ENCODE measurements at places on chromosomes 1 and 21.

- DNase-seq, result no peak
Measured at GRCh38 chr1:221801773-221802516, 60.1 kb upstream of the DUSP10 start.

DNA sequence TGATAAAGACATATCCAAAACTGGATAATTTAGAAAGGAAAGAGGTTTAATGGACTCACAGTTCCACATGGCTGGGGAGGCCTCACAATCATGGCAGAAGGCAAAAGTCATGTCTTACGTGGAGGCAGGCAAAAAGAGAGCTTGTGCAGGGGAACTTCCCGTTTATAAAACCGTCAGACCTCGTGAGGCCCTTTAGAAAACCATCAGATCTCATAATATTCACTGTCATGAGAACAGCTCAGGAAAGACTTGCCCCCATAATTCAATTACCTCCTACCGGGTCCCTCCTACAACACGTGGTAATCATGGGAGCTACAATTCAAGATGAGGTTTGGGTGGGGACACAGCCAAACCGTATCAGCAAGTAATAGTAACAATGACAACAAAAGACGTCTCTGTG is 88.2 kb upstream of the SLC25A33 start:
- DNase-seq, result no peak

GRCh38 chr1:201457508-201457960 is 11.5 kb downstream of the PHLDA3 start:
- no peak for DNase-seq

GRCh38 chr1:212269306-212269705 is 15.9 kb upstream of the PPP2R5A start:
- DNase-seq, result no peak

- no peak for DNase-seq
Measured at GRCh38 chr1:246454655-246455054, 52.4 kb downstream of the SMYD3 start.

DNA sequence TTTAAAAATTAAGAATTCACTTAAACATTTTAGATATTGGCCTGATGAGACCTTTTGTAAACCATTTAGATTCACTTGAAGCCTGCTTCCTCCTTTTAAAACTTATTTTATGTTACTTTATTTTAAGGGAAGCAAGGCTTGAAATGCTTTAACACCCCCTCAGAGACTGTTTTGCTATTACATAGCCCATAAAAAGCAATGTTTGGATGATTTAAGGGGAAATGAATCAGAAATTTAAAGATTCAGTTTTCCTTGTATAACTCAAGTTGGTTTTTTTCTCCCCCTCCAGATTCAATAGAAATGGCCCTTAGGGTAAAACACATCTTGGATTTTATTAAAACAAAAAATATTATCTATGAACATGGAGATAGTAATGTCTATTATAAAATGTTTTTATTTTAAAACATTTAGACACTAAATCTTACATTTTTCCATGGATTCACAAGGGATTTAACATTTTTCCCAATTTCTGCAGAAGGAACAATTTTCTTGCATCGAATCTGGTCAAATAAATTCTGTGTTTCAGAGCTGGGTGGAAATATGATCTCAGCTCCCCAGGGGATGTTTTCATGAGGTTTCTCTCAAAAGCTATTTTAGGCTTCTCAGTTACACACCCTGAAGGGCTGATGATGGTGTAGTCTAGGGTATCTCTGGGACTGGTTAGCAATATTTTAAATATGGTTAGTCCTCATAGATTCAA is 69.3 kb upstream of the WARS2 start:
- DNase-seq, result no peak

DNA sequence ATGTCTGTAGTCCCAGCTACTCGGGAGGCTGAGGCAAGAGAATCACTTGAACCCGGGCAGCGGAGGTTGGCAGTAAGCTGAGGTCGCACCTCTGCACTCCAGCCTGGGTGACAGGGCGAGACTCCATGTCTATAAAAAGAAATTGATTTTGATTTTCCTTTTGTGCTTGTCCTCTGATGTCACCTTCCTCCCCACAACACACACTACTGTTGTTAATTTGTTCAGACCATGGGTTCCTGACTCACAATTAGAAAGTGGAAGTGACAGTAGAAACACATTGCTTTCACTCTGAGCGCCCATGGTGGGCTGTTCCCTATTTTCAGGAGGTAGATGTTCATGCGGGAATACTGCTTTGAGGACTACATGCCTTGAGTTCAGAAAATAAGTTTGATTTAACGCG is 165.5 kb upstream of the KCNJ6 start:
- no peak for DNase-seq

GRCh38 chr1:5594056-5594956 is 397.9 kb downstream of the NPHP4 start:
- DNase-seq, result no peak

DNA sequence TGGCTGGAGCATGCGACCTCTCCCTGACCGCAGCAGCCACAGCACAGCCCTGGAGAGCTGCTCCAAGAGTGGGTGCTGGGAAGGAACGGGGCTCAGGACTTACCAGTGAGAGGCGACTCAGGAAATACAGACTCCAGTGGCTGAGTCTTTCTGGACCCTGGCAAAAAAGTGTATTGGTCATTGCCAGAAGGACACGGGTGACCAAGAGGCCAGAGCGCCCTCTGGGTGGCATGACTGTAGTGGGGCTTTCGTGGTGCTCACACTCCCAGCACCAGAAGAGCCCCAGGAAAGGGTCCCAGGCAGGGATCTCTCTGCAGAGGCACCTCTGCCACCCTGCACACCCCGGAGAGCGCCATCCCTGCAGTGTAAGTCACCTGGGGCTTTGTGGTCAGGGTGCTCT is 8.9 kb upstream of the PRDM16 start:
- DNase-seq, result no peak

GRCh38 chr1:23651069-23651808 is 40.4 kb upstream of the RPL11 start:
- DNase-seq, result no peak

DNA sequence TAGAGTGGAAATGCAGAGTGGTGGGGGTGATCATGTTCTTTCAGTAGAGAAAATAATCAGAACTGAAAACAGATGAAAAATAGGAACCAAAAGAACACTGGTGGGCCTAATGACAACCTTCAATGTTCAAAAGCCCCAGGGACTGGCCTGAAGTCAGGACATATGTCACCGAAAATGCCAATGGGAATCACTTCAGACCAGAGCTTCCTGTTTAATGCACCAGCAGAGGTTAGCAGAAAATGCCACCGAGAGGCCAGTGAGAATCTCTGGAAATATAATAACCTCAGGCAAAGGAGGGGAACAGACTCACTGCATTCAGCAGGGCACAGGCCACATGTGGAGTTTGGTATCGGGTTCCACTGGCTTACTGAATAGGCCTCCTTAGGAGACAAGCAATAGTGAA is 15.9 kb upstream of the CD58 start:
- DNase-seq, result no peak

DNA sequence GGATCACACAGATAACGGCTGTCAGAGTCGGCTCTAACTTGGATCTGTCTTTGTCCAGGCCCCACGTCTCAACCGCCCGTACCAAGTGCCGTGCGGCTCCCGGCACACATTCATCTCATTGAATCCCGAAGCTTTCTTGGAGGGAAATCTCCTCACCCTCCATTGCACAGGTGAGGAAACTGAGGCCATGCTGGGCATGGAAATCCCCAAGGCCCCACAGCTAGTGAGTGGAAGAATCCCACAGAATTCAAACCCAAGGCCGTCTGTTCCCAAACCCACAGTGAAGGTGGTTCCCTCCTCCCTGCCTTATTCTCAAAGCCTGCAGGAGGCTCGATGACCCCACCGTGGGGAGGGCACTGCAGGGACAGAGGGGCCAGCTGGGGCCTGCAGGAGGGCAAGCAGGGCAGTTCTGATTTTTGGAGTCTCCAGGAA is 437.9 kb downstream of the MATN1 start:
- no peak for DNase-seq

DNA sequence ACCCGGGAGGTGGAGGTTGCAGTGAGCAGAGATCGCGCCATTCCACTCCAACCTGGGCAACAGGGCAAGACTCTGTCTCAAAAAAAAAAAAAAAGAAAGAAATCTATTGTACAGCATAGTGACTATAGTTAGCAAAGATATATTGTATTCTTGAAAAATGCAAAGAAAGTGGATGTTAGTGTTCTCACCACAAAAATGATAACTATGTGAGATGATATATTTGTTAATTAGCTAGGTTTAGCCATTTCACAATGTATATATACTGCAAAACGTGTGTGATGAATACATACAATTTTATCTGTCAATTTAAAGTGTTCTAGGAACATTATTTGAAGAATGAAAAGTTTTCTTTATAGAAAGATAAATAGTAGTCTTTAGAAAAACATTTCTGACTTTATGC is 179.9 kb downstream of the AK5 start:
- no peak for DNase-seq

DNA sequence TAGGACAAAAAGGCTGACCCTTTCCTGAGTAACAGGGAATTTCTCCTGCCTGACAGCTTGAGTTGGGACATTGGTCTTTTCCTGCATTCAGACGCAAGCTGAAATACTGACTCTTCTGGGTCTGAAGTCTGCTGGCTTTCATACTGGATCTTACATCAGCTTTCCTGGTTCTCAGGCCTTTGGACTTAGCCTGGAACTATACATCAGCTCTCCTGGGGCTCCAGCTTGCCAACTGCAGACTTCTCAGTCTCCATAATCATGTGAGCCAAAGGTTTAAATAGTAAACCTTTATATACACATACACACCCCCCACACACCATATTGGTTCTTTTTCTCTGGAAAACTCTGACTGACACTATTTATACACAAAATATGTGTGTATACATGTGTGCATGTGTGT is 59.0 kb upstream of the KCND3 start:
- DNase-seq, result no peak

DNA sequence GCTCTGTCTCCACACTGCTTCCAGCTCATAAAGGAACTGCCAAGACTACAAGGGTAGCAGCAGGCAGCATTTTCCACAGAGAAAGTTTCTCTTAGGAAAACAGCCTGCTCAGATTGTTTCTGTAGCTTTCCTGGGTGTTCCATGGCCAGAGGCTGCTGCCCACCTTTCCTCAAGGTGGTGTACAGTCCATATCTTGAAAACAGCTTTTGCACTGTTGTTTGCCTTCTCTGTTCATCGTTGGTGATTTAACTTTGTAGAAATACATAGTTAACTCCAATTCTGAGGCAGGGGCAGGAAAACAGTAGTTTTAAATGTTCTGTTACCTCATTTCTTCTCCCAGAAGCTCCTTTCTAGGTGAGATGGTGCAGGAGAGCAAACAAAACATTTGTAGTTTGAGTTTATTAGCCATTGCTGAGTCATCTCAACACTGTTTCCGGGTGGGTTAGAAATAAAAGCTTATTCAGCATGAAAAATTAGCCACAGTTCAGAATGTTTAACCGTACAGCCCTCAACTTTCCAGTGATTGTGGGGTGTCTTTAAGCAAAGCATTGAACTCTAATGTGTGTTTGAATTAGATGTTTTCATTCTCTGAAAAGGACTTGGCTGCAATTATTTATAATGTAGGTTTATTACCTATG is 41.7 kb downstream of the DIP2A start:
- no peak for DNase-seq

- no peak for DNase-seq
Measured at GRCh38 chr1:201653233-201653632, 114.3 kb downstream of the NAV1 start.

- DNase-seq, result no peak
Measured at GRCh38 chr1:6460301-6461050, 5.5 kb downstream of the TNFRSF25 start.

DNA sequence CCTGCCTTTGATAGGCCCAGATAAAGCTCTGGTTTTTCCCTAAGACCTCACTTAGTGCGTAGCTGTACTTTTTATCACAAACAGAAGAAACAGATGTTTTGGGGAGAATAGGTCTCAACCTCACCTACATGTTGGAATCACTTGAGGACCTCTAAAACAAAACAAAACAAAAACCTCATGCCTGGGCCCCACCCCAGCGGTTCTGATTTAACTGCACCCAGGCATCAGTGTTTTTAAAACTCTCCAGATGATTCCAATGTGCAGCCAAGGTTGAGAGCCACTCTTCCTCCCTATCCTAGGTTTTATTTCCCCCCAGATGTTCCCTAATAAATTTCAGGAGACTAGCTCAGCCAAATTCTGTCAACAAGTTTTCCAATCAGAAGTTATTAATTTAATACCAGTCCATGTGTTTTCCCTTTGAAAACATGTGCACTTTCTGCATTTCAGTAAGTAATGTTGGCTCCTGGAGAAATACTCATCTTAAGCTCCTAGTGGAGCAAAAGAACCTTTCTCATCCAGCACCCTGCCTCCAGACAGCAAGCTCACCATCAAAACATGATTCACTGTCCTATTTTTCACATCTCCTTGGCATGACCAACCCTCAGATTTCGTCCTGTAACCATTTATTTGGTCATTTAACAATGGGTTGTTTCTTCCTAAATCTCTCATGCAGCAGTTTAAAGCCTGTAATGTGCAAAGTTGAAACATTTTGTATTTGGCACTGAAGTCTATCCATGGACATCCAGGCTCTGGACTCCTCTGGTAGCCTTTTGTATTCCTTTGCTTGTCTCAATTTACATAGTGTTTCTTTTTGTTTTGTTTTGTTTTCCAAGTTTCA is 27.5 kb downstream of the LRRC8C start:
- DNase-seq, result no peak

DNA sequence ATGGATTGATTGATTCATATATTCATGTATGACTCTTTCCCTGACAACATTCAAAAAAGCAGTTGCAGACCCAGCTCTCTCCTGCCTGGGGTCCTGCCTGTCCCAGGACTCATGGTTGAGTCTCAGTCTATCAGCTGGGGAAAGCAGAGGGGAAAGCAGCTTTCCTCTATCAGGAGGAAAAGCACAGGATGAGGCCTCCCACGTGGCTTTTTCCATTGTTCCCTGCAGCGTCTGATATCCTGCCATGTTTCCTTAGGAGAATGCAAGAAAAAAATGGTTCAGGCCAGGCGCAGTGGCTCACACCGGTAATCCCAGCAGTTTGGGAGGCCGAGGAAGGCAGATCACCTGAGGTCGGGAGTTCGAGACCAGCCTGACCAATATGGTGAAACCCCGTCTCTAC is 133.0 kb upstream of the VAMP3 start:
- DNase-seq, result no peak

DNA sequence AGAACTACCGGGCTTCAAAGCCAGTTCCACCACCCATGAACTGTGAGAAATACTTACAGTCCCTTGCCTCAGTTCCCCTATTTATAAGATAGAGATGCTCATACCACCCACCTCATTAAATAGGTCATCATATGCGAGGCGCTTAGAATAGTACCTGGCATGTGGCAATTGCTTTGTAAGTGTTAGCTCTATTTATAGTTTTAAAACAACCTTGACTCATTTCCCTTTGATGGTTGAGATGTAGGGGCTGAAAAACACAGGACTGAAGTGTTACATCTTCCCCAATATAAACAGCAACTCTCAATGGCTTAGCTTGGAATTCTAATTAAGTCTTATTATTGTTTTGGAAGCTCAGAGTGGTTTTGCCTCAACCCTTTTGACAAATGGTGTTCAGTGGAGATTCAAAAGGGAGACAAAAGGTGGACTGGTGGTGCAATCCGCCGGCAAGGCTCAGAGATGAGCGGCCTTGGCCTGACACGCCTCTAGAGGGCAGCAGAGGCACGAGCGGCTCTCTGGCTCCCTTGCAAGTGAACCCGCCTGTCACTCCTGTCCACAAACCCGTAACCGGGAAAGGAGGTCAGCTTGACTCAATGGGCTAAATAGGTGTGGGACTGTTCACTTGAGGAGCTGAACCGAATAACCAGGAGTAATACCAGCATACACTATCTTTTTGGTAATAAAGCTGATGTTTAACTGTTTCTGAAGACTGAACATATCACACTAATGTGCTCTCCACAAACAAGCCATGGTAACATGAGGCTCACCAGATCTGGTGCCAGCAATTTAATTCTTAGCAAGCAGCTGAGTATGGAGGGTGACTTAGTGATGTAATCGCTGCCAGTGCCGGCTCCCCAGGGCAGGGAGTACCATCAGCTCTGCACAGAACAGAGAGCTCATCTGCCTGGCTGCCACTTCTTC is 19.5 kb upstream of the SMYD2 start:
- peak; percentile 92 for DNase-seq

Data from NCI-H1436 treated with DMSO at 0.1 percent for 48 hours (cell line).